NCI-H345 (cell line): ENCODE measurements at places on chromosomes 12 and 14.

DNA sequence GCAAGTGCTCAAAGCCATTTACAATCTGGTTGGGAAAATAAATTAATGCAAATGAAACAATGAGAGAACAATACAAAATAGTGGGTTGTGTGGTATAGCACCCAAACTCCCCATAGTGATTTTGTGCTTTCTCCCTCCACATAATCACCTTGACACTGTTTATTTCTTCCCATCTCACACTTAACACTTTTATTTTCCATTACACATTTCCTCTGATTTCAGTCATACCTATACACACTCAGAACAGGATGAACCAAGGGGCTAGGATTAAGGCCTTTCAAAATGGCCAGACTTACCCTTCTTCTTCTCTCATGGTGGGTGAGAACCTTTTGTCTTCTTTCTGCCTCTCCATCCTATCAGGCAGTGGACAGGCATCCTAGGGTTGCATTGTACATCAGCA, 13.9 kb upstream of the PDE1B start:
- DNase-seq = no peak

GRCh38 chr14:52948836-52949235, 2.0 kb downstream of the FERMT2 start:
- no peak for DNase-seq

DNA sequence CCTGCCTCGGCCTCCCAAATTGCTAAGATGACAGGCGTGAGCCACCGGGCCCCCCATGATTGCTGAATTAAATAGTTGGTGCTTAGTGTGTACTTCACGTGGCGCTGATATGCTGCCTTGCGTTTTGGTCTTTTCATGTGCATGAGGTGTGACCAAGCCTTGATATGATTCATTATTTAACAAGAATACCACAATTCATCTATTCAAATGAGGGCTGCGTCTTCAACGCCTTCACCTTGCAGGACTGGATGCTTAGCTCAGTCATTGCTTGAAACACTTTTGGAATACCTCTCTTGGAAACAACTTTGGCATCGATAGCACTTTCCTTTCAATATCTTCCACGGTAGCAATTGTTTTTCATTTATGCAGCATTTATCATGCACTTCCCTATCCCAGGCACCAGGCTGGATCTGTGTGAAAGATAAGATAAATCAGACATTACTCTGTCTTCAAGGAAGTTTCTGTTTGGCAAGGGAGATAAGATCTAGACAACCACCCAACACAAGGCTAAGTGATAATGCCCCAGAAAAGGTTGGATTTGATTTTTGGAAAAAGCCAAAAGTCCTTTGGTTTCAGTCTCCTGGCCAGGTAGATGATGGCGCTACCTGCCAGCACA, 1.3 kb upstream of the TEAD4 start:
- DNase-seq = no peak

- DNase-seq = no peak
These were observed 9.8 kb upstream of the NFKBIA start for GRCh38 chr14:35414365-35414764.

GRCh38 chr12:108611884-108612415, 14.1 kb upstream of the TMEM119 start:
- DNase-seq = no peak

DNA sequence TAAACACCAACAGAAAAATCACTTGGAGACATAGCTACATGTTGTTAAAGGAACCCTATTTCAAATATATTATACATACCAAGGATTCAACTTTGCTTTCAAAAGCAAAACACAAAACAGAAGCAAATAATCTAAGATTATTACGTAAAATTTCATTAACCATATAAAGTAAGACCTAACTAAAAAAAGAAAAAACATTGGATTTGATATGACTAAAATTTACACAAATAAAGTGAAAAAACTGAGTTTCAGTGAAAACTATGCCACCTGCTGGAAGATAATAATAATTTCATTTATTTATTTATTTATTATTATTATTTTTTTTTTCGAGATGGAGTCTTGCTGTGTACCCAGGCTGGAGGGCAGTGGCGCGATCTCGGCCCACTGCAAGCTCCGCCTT, 45.2 kb downstream of the WDHD1 start:
- DNase-seq = no peak

- DNase-seq = no peak
These were observed 11.3 kb downstream of the NOS1 start for GRCh38 chr12:117350140-117350539.

- no peak for DNase-seq
These were observed 155.5 kb upstream of the CCND2 start for GRCh38 chr12:4118017-4118510.

DNA sequence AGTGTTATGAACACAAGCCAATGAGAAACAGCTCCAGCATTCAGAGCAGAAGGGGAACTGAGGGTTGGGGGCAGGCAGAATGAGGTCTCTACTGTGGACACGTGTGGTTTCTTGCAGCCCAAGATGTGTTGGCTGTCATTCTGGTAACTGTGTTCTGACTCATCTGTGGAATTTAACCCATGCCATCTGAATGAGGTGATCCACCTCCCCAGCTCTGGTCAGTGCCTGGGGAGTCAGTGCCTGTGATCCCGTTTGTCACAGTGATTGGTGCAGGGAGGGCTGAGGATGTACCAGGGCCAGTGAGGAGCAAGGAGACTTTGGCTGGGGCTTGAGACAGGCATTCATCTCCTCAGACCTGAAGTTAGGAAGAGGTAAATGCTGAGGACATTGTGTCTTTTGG, 216.8 kb downstream of the MSRB3 start:
- DNase-seq = no peak

GRCh38 chr12:113808095-113808951, 157.8 kb downstream of the RBM19 start:
- no peak for DNase-seq

- DNase-seq = no peak
These were observed 33.8 kb upstream of the PSMA6 start for GRCh38 chr14:35258420-35258819.

- DNase-seq = no peak
These were observed 61.7 kb upstream of the DLK1 start for GRCh38 chr14:100664841-100665510.

- DNase-seq = no peak
These were observed 49.4 kb downstream of the PTPRQ start for GRCh38 chr12:80493466-80493865.

DNA sequence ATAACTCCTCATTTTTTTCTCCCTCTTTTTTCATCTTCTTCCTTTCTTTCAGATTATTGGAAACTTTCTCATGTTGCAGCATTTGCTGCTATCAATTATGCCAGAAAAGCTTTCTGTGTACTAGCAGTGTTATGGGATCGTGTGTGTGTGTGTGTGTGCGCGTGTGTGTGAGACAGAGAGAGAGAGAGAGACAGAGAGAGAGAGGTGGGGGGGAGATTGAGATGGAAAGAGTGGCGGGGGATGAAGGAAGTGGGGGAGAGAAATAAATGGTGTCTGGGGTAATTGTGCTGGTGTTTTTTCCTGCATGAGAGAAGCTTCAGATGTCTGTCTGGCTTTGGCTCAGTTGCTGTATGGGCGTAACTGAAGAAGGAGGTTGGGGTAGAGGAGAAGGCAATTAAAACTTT, 268.9 kb downstream of the RAD51B start:
- peak; percentile 43 for DNase-seq

GRCh38 chr14:67675219-67675582, 769 bp upstream of the VTI1B start:
- DNase-seq = no peak

DNA sequence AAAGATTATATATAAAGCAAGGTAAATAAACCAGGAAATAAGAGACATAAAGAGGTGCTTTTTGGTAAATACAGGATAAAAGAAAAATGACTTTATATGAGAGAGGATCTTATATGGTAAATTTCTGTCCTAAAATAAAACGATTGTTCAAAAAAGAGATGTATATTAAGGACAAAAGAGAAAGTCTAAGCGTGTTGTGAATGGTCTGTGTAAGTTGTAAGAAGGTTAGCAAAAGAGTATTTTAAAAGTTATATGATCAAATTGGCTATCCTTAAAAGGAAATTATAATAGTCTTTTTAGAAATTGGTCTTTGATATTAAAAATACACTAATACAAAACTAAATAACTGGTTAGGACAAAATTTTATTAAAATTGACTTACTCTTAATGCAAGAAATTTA, 14.1 kb upstream of the ACSM4 start:
- DNase-seq = no peak

DNA sequence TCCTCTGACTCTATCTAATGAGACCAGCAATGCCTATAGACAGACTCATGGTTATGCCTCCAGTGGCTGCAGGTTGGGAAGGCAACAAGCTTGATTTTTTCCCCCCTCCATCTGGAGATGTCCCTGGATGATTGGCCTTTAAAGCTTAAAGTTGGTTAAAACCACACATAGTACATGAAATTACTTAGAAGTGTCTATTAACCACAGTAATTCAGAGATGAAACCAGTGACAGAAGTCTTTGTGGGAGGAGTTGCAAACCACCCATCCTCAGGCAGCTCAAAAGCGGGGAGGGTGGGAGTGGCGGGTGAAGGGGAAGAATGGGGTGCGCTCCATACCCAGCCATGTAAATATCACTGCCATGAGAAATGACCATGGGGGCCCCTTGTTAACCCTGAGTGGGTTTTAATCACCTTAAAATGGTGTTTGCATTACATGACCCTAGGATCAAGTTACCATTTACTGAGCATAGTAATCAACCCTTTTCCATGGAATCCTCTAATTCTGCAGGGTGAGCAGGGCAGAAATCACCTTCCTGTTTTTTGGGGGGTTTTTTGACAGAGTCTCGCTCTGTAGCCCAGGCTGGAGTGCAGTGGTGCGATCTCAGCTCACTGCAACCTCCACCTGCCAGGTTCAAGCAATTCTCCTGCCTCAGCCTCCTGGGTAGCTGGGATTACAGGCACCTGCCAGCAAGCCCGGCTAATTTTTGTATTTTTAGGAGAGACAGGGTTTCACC, 133.5 kb downstream of the FOXN3 start:
- no peak for DNase-seq

DNA sequence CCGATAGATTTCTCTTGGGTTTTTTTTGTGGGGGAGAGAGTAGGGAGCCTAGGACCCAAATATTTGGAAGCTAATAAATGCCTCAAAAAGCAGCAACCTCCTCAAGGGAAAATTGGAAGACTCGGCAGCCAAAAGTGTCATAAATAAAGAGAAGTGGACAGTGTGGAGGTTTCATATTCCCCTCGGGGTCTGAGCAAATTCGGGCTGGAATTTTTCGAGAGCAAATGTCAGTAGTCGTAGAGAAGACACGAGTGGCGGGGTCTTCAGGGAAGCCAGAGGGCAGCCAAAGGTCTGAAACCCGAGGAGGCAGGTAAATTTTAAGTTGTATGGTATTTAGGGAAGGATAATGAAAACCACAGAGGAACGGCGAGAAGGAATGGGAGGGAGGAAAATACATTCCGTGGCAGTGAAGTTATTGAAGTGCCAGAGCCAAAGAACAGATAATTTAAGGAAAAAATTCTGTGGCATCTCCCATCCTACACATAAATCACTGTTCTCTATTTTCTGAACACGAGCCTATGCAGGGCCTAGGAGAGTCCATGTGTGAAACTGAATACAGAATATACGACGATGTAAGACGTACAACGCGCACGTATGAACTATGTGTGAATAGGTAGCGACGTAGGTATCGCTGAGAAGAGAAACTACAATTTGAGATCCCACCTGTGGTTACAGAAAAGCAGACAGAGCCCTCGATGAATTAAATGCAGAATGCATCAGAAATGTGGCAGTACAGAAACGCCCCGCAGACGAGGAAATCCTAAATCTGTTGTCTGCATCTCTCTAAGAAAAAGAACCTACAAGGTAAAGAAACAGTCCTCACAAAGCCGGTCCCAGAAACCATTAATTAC, 12.9 kb downstream of the BCL11B start:
- no peak for DNase-seq

DNA sequence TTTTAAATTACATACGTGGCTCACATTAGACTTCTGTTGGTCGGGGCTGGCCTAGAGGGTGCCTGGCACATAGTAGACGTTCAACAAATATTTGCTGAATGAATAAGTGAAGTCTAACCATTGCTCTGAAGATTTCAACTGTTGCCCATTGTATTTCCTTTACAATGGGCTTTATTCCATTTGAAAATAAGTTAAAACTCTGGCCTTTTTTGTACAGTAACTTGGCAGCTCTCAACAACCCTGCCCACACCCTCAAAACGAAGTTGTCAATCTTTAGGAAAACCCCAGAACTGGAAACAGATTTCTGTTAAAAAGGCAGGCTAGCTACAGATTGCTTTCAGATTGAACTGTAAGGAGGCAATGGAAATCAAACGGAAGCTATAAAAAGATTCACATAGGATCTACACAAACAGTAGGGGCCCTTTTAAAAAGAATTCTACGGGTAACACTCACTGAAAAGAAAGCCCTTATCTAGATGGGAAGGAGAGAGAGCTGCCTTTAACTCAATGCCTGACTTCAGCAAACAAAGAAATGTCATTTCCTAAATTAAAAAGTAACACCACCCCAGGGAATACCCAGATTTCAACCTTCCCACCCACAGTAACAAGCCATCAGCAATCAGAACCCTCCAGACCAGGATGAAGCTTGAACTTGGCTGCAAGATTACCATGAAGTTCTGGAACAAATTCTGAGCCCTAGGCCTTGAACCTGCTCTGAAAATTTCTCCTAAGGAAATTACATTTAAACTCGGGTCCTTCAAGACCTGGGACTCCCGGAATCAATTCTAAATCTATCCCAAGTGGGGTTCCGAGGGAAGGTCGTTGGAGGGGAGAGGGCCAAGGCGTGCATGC, 1.4 kb downstream of the WSB2 start:
- DNase-seq = peak; percentile 30

- no peak for DNase-seq
These were observed 60.0 kb upstream of the GZMB start for GRCh38 chr14:24693983-24694382.

DNA sequence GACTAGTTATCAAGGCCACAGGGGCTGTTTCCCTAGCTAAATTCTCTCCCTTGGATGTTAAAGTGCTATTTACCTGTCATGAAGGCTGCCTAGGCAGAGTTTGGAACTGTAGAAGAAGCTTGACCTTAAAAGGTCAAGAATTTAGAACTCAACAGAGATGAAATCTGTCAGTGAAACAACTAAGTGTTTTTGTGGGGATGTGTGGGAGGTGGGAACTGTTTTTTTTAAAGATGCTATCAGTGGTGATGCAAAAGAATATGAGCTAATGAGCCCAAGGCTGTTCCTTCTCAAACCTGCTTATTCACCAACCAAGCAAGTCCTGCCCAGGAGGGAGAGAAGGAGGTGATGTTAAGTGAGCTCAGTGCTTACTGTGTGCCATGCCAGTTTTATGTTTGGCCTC, 40.8 kb upstream of the POC1B start:
- DNase-seq = no peak
